GM20000 (cell line): ENCODE measurements at places on chromosomes 13 and 19.

DNA sequence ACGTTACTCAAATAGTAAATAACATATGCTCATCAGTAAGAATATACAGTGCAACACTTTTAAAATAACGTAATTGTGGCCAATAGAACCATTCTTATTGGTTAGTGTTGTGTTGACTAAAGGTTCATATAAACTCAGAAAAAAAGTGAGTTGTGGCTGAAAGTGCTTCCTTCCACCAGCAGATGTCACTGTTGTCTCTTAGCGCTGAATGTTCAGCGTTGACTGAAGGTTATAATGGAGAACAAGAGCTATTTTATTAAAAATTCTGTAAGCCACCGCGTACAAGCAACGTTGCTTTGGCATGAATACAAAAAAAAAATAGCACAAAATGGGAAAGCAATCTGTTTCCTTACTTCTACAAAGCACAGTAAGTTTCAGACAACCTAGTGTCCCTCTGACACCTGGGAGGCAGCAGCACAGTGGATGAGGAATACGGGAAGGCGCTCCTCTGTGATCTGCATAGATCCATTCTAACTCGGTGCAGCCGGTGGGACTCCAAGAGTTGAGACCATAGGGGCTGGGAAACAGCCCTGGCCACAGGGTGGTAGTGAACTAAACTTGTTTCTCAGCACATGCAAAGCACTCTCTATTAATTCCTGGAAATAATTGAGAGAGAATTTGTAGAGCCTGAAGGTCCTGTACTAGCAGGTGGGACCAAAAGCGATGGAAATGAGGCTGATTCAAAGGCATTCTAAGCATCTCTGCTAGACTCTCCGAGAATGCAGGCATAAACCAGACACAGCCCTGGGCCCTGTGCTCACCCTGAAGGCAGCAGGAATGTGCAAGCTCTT lies 23.9 kb upstream of the OXGR1 start:
- DNase-seq = peak; percentile 45

GRCh38 chr19:33724721-33725060 lies 72.0 kb upstream of the KCTD15 start:
- no peak for DNase-seq

DNA sequence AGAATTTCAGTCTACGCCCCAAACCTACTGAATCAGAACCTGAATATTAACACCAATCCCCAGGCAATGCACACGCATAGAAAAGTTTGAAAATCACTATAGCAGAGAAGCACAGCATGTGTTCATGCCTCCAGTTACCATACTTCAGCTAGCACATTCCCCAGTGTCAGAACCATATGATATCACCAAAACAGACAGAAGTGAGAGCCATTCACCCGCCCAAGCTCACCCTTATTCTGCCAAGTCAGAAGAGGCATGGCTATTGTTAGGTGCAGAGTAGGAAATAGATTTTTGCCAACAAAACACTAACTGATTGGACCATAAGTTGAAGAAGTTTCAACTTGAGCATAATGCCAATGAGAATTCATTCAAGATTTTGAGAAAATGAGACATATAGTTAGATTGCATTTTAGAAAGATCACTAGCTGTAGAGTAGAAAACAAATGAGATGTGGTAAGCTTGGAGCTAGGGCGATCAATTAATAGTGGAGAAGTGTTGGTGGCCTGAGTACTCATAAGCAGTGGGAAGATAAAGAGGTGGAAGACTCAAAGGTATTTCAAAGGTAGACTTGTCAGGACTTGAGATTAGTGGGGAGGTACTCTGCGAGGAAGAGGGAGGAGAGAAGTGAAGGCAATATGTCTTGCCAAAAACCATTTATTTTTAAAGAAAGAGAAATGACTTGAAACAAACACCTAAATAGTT lies 492.4 kb downstream of the SUCLA2 start:
- no peak for DNase-seq

GRCh38 chr13:106919133-106919532 lies 351.2 kb upstream of the ARGLU1 start:
- peak; percentile 36 for DNase-seq

DNA sequence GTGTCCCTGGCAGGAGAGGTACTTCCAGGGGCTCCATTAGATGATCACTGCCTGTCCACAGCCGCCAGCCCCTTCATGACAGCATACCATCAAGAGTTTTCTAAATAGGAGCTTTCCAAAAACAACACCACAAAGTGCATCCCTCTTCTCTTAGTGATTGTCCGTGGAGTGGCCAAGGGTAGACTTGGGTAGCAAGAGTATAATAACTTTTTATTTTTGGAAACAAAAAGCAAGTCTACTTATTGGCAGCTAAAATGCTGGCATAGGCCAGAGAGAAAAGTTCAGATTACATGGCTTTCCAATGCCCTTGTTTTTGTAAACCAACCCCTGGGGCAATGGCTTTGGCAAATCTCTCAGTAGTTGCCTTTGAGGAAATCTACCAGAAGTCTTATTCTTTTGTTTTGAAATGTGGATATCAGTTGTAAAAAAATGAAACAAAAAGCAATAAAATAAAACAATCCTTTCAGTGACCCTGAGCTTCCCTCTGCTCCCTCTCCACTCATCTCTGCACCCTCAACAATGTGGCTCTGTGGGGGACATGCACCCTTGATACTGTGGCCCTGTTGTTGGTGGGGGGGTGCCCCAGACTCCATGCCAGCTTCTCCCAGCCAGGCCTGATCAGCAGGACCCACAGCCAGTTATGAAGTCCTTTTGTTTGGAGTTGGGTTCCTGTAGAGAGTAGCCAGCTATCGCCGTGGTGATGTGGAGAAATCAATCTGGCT lies 294.1 kb downstream of the DLEU7 start:
- no peak for DNase-seq

DNA sequence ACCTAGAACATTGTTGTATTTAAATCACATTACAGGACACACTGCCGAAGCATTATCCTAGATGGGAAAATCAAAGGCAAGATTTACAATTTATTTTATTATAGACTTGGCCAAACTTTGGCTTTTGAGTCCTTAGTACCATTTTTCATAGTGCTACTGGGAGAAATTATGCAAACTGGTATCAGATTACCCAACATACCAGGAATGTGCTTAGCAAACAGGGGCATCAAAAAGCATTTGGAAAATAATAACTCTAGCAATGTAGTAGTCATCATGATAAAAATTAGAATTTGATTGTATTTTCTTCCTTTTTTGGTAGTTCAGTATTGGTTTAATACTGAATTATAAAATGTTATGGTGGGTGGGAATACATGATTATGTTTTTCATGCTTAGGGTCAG lies 34.0 kb downstream of the GPC6 start:
- no peak for DNase-seq

DNA sequence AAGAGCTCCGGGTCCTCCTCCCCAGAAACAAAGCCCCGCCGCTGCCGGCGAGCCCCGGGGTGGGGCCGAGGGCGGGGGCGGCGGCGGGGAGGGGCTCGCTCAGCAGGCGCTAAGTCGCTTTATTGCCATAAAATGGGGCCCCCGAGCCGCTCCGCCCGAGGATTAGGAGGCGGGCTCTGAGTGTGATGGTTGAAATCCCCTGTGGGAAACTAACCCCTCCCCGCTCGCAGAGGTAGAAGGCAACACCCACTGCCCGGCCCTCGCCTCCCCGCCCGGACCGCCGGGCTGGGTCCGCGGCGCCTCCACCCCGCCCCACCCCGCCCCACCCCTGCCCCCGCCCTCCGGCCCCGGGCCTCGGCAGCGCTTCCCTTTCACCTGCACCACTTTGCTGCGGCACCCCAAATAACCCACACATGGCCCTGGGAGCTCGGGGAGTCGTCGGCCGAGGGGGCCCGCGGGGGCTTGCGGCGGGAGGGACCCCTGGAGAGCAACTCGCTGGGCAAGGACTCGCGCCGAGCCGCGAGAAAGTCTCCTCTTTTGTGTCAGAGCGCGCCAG lies at the start of gene KLF12:
Gene KLF12 (minus strand): TSS at position 184 of the 556 bp plus-strand sequence.
- peak; percentile 95 for DNase-seq

DNA sequence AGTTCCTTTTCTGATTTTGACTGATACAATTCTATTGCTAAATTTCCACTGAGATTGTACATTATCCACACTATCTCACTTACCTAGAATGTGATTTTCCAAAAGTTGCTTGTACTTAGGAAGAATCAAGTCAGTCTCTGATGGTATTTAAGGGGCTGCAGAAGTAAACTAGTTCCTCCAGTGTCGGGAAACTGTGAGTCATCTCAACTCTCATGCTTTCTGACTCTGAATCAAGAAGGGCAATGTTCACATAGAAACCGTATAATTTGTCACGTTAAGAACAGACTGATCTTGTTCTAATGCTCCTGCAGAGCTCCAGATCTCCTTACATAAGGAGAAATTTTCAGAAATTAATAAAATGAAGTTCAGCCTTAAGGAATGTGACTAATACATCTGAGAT lies 369.3 kb downstream of the KLF5 start:
- DNase-seq = no peak

DNA sequence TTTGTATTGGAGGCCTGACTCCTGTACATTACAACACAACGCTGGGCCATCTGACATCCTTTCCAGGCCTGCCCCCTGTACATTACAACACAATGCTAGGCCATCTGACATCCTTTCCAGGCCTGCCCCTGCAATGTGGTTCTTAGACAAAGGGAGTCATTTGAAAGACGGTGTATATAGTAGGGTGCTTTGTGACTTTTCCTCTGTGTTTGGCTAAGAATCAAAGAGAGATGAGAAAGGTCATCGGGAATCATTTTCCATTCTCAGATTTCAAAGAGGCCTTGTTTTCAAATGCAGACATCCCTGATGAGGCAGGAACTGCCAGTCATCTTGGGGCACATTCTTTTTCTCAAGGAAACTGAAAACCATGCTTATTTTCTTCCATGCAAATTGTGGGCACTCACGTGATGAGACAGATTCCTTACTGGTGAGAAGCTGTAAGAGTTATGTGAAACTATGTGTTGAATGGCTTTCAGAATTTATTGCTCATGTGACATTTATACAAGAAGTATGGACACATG lies 551.6 kb downstream of the MYO16 start:
- DNase-seq = no peak

DNA sequence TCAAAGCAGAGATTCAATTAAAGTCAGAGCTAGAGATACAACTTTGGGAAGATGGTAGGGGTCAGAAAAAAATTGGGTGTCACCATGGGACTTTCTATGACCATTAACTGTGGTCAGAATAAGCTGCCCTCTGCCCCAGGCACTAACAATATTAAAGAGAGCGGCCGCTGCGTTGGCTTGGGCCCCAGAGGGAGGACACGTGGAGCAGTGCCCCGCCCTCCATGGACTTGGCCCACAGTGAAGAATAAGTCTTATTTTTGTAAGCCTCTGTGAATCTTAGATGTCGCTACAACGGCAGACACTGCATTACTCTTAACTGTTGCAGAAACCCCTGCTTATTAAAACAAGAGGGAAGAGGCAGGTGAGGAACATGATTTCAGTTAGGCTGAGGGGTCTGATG lies 172.7 kb downstream of the UQCRFS1 start:
- DNase-seq = no peak

DNA sequence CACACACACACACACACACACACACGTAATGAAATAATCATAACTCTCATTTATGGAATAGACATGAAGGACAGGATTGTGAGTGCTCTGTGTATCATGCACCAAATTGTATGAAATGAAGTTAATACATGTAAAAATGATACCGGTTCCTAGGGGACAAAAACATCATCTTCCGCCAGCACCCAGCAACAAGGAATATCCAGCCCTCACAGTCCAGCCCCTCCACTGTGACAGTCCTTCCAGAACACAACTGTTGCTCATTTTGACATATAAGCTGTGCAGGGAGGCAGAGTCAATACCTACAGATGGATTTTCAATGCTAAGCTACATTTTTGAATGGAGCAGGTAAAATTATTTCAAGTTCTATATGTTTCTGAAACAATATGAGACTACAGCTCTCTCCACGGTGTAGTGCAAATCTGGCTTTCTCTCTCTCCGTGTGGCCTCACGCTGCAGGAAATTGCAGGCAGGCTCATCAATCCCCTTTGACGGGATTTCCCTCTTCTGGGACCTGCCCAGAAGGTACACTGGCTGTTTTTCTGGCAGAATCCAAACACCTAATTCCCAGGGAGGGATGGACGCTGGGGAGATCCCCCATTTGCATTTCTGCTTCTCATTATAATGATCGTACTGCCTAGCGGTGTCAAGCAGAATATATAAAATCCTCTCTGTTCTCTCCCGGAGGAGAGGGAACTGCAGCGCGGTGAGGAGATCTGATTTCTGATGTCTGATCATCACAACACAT lies 494.0 kb downstream of the LIG4 start:
- DNase-seq = no peak

DNA sequence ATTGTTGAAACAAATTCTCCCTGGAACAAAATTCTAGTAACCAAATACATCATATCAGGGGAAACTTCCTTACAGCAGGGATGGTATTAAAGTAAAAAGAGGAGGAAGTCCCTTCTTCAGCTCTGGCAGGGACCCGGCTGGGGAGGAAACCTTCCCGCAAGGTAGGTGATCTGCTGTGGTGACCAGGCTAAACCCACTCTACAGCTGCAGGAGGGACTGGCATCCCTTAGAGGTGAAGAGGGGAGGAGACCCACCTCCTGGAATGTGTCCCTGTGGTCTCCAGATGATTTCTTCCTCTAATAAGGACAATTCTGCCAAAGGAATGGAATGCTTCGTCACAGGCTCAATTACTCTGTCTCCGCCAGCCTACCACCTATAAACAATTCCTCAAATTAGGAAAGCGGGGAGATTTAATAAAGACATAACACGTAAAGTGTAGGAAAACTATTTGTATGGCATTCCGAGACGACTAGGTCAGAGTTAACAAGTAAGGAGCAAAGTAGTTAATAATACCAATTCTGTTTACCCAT lies 637 bp upstream of the PDS5B start:
- no peak for DNase-seq

DNA sequence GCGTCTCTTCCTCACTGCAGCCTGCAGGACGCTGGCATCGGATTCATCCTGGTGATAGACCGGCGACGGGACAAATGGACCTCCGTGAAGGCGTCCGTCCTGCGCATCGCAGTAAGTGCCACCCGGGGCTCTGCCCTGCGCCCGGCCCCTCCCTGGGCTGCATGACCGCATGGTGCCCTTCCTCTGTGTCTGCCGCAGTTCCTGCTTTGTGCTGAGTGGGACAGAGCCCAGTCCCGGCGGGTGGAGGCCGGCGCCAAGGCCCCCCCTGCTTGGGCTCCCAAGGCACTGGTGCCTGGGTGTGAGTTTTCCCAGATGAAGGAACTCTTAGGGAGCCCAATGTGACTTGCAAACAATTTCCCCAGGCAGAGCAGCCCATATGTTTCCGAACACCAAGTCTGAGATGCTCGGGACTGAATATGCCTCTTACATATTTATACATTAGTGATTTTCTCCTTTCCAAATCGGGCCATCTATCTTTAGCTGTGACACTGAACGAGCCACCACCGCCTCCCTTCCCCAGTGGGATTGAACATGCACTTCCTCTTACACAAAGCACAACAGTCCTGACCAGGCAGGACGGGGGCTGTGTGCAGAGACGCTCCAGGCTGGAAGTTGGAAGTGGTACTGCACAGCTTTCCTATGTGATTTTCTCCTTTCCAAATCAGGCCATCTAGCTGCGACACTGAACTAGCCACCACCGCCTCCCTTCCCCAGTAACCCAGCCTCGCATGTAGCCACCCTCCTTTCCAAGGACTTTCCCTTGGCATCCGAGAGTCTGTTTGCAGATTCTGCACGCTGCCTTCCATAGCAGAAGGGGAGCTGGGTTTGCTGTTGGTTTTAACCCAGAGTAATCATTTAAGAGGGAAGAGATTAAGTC lies 60.1 kb upstream of the F7 start:
- DNase-seq = no peak
